ENCODE measurements at places on chromosomes 2 and 18.

DNA sequence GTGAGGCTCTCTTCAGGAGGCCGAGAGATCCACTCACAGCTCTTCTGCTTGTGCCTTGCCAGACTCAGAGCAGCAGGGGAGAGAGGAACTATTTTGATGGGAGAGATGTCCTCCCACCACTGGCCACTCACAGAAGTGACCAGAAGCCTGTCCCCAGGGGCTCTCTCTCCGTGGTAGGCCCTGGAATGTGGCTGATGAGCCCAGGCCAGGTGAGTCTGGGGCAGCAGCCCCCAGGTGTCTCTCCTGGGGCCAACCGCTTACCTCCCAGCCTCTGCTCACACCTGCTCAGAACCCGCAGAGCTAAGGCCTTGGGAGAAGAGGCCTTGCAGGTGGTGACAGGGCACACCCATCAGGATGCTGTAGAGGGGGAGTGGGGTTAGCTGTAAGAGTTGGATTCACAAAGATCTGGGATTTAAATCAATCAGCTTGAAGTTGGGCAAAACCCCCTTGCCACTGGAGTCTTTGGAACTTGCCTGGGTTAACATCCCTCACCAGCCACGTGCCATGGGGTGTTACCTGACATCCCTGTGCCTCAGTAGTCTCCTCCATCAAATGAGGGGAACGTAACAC is 29.1 kb upstream of the ASB18 start:
- no peak for DNase-seq

- DNase-seq: no peak
Observed at GRCh38 chr18:76514573-76514972, 19.5 kb upstream of the ZNF516 start.

DNA sequence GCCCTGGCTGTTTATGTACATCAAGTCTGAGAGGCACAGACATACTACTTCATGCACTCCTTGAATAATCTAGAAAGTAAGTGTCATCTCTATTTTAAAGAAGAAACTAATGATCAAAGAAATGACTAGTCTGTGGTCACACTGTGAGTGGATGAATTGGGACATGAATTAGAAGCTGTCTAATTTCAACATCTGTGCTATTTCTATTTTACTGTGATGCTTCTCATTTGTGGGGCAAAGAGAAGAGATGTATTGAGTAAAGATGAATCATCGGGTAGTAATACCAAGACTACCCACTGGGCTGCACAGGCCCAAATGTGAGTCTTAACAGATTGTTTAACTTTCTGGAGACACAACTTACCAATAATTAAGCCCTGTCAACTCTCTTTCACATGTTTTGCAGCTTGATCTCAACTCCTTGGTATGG is 42.4 kb upstream of the MTIF2 start:
- DNase-seq: no peak

GRCh38 chr2:153873052-153874048 is 1.6 kb downstream of the GALNT13 start:
- no peak for DNase-seq

DNA sequence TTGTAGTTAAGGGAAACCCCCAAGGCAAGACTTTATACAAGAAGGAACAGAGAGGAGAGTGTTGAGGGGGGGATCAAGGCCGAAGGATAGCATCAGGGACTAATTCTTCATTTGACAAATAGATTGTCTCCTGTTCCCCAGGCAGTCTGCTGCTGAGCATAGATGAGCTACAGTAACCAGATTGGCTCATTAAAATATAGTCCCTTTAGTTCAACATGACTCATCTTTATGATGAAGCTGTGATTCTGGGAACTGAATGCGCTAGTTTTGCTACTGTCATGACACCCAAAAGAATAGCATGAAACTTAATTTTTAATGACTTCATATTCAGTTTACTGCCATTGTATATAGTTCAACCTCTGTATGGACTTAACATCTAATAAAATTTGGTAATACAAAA is 35.5 kb downstream of the TMEFF2 start:
- DNase-seq: no peak
